ENCODE measurements at places on chromosomes 1 and 21.

GRCh38 chr1:184152434-184152898 lies 100.9 kb downstream of the TSEN15 start:
- DNase-seq, result no peak

DNA sequence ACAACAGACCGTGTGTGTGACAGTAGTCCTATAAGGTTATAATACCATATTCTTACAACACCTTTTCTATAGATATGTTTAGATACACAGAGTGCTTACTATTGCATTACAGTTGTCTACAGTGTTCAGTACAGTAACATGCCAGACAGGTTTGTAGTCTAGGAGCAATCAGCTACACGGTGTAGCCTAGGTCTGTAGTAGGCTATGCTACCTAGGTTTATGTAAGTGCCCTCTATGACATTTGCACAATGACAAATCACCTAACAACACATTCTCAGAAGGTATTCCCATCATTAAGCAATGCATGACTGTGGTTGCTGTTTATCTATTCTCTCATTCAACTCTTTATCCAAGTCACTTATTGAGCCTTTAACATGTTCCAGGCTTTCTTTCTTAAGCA lies 1.8 kb upstream of the WLS start:
- DNase-seq, result no peak

DNA sequence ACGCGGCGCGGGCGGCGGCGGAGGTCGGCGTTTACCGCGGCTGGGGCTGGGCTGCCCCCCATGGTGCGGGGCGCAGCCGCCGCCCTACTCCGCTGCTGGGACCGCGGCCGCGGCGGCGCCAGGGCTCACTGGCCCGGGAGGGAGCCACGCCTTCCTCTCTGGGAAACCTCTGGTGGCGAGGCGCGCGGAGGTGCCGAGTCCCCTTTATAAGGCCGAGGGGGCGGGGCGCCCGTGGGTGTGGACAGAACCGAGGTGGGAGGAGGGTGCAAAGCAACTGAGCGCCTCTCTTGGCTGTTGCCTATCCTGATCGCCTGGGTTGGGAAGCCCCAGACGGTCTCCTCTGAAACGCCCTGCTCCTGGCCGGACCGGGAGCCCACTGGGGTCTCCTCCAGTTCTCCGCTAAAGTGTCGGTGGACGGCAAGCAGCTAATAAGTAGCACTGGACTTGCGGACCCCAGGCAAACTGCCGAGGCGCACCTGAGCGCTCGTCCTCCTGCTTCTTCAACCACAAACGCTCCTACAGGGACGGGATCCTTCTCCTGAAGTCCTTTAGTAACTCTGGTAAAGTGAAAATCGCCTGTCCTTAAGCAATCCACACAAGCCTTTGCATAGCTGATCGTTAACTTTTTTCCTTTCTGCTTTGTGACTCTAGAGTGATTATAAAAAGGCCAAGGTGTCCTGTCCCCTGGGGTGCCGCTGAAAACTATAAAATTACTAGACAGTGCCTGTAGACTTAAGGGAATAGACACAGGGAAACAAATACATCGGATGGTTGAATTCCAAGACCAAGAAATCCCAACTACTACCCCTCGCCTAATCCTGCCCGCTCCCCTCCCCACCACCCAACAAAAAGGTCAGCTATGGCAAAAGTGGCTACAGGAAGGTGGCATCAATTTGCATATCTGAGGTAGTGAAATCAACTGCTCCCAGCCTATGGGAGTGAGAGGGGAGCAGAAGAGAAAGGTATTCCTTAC lies at the start of gene PTGER3:
PTGER3 (minus strand) TSS at position 182 of the 973 bp plus-strand sequence. CDS start 239 bp downstream, outside the sequence.
- peak; percentile 63 for DNase-seq

DNA sequence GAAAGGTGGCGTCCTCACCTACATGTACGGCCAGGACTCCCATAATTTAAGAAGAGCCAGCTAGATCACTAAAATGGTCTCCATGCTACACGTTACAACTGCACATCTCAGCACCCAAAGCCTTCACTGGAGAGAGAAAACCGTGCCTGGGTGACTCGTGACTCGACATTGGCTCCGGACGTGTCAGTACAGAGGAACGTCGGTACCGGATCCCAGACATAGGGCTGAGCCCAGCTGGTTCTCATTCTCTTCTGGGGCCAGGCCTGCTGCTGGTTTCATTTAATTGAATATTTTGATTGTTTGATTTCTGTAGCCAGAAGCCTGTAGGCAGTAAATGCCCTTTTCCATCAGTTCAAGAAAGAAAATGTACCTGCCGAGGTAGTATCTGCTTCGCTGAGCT lies 93.1 kb downstream of the HHIPL2 start:
- DNase-seq, result no peak

DNA sequence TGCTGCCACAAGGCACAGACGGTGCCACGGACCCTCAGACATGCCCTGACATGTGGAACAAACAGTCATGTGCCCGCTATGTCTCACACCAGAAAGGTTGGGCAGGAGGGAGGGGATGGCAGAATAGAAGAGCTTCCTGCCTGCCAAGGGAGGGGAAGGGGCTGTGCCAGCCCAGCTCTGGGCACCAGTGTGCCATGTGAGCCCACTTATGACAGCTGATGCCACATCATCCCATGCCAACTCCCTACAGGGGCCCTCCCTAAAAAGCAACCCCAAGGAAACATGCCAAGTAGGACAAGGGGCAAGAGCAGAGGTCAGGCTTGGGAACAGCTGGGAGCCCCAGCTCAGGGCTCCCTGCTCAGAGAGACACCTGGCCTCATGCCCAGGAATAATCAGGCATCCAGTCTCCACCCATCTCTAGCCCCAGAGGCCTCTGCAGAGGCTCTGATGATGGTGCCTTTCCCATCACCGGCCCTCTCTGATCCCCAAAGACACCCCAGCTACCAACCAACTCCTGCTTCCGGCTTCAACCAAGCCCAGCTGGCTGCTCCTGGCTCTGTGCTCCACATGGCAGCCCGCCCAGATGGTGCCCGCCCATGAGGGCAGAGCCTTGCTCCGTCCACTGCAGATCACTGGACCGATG lies 10.3 kb downstream of the ADGRB2 start:
- no peak for DNase-seq

DNA sequence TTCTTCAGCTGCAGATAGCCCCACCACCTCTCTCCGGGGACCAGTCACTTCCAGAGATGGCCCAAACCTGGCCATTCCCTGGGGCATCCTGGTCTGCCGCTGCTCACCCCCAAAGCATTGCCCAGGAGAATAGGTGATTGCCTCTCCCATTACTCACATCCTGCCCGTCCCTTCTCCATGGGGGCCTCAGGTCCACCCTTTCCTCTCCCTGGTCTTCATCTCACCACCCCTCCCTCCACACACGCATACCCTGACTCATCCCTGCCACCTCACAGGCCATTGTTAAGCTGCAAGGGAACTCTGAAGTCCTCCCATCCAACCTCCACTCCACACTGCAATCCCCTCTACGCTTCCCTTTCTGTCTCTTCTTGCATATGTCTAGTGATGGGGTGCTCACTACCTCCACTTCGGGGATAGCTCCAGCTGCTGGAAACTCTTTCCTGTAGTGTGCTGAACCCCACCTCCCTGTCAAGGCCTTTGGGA lies at the start of gene PLEKHG5:
PLEKHG5 (minus strand) TSS at position 188 of the 483 bp plus-strand sequence. CDS start 14,096 bp downstream, outside the sequence.
- DNase-seq, result no peak

GRCh38 chr21:29175408-29176134 lies 45.1 kb downstream of the MAP3K7CL start:
- no peak for DNase-seq

- no peak for DNase-seq
Measured at GRCh38 chr1:182050481-182051448, 10.7 kb downstream of the ZNF648 start.

GRCh38 chr1:1371364-1371745 lies 3.7 kb downstream of the AURKAIP1 start:
- peak; percentile 89 for DNase-seq

- DNase-seq, result no peak
Measured at GRCh38 chr1:167879508-167879907, 34.4 kb downstream of the ADCY10 start.
